ENCODE measurements at places on chromosomes 12 and 14.

- no peak for DNase-seq
Observed at GRCh38 chr12:104426926-104427546, 29.7 kb upstream of the CHST11 start.

GRCh38 chr14:76280221-76280620 is 95.7 kb upstream of the ESRRB start:
- no peak for DNase-seq

DNA sequence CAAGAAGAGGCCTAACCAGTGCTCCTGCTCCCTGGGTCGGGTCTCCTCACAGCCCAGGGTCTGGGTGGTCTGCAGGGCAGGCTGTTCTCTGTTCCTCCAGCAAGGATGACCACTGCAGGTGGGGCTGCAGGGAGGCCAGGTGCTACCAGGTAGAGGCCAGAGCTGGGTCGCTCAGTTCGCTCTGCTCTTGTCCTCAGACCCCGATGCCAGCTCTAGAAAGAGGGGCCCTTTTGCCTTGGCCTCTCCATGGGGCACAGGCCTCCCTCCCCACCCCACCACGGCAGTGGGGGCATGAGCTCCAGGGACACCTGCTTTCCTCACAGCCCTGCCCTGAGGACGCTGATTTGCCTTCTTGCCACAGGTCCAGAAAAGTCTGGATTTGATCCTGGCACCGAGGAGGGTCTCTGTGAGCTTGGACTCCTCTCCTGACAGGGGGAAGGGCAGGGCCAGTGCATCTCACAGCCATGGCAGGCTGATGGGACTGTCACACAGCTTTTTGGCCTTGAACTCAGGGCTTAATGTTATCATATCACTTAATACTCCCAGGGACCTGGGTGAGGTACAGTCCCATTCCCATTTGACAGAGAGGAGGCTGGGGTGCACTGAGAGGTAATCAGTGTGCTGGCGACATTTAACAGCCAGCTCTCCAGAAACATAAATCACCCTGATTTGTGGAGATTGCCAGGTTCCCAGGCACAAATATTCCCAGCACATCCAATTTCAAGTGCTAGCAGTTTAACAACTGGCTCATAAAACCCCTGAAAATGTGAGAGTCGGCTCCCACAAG is 273.0 kb upstream of the SFSWAP start:
- no peak for DNase-seq

GRCh38 chr14:70698288-70698687 is 56.6 kb downstream of the TTC9 start:
- DNase-seq, result no peak

GRCh38 chr12:106187155-106187789 is 48.5 kb upstream of the NUAK1 start:
- no peak for DNase-seq

GRCh38 chr12:57181561-57182155 is 34.2 kb upstream of the LRP1-AS start:
- DNase-seq, result no peak

DNA sequence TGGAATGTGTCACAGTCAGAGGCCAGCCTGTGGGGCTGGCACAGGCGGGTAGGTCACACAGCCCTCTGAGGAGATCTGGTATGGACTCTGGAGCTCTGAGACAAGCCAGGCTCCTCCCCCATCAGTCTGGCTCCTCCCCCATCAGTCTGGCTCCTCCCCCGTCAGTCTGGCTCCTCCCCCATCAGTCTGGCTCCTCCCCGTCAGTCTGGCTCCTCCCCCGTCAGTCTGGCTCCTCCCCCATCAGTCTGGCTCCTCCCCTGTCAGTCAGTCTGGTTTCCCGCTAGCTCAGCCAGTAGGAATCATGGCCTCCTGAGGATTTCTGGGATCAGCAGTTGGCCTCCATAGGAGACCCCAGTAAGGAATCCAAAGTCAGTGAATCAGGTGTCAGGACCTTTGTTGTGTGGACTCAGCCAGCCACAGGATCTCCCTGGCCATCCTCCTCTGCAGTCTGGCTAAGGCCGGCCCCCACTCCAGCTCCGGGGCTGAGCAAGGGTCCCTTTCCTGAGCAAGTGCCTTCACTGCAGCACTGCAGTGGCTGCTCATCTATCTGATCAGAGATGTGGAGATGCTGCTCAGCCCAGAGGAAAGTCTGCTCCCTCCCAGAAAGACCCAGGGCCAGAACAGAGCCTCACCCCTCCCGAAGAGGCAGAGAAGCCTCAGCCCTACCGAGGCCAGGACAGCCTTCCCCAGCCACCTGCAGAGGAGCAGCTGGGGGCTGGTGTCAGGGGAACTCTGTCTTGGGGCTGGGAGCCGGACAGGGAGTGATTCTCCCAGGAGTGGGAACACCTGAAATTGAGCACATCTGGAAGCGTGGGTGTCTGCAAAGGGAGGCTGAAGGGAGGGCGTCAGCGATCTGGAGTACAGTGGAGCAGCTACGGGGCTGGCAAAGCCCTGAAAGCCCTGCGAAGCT is 35.7 kb downstream of the IQSEC3 start:
- DNase-seq, result no peak

- DNase-seq, result no peak
Observed at GRCh38 chr12:43318021-43318420, 234.0 kb downstream of the ADAMTS20 start.

DNA sequence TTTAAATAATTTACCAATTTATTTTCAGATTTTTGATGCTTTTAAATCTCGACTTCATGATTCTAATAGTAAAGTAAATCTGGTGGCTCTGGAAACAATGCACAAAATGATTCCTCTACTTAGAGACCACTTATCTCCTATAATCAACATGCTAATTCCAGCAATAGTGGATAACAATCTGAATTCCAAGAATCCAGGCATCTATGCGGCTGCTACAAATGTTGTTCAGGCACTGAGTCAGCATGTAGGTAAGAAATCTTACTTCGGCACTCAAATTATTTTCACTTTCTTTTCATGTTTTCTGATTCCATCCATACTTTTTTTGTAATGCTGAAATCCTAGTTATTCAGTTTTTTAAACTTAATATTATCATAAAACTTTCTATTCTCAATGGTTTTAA is 15.5 kb upstream of the PRPF39 start:
- DNase-seq, result no peak

GRCh38 chr14:66403183-66403582 is 83.0 kb upstream of the CCDC196 start:
- DNase-seq, result no peak

DNA sequence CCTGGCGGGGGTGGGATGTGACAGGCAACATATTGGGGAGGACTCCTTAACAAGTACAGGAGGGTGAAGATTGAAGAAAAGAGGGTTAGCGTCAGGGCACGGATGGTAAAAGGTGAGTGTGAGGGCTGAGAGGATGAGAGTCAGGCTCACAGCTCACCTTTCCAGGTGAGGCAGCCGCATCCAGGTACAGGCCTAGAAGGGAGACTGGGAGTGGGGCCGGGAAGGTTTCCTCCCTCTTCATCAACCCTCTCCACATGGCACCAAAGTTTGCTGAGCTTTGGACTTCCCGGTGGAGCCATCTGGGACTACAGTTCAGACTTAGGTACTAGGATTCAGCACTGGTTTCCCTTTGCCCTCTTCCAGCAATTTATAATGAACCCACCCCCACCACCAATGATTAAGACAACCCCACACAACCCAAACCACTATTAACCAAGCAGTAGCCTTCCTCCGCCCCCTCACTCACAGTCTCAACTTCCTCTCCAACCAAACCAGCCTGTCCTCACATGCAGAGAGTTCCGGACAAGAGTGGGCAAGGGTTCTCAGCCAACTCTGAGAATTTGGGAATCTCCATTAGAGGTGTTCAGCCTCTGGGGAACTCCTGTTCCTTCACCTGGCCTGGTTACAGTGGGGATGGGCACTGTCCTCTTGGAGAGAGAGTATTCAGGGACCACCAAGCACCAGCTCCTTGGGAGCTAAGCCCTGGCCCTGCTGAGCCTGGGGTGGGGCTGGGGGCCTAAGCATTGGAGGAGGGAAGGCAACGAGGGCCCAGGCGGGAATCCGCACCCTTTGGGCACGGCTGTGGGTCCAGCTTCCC is 2.4 kb upstream of the HOXC4 start:
- no peak for DNase-seq

GRCh38 chr14:67468378-67468730 is 20.2 kb downstream of the TMEM229B start:
- no peak for DNase-seq

GRCh38 chr14:103848175-103849077 is 1.1 kb upstream of the PPP1R13B start:
- no peak for DNase-seq

Measured in NCI-H1930 (cell line).